GM13976 (cell line): ENCODE measurements at places on chromosomes 4 and X.

GRCh38 chr4:80184053-80184824, 13.1 kb upstream of the PRDM8 start:
- DNase-seq: peak; percentile 92

GRCh38 chr4:176614793-176615192, 177.9 kb downstream of the VEGFC start:
- DNase-seq: no peak

DNA sequence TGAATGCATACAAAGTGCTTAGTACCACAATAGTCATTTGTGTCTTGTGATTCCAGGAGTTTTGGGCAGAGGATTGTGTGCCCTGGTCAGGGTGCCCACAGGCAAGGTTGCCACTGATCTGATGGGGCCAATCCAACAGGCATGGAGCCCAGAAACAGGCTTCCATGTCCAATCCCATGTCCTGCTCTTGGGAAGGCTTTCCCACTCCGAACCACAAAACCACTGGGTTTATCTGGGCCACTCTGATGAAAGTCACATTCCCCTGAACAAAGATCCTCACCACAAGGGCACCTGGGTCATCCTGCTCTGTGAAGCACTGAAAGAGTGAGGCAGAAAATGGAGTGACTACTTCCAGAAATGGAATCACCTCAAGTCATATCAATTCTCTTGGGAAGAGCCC, 96.9 kb downstream of the MAMLD1 start:
- DNase-seq: no peak

- no peak for DNase-seq
These were observed 66.4 kb upstream of the HHIP start for GRCh38 chr4:144579411-144580030.

- DNase-seq: peak; percentile 66
These were observed at the start of gene CHM for GRCh38 chrX:86047174-86047935. Gene CHM, minus strand, starts transcription at chrX:86047558. Its CDS starts 26 bp downstream, at chrX:86047532.

- DNase-seq: no peak
These were observed 82.8 kb upstream of the TCEAL2 start for GRCh38 chrX:102042372-102043325.

- no peak for DNase-seq
These were observed 58.0 kb upstream of the EGFL6 start for GRCh38 chrX:13511241-13511943.

- DNase-seq: no peak
These were observed 99.3 kb downstream of the ANXA5 start for GRCh38 chr4:121597346-121597934.

GRCh38 chrX:151510203-151510602, 53.3 kb upstream of the PASD1 start:
- no peak for DNase-seq

DNA sequence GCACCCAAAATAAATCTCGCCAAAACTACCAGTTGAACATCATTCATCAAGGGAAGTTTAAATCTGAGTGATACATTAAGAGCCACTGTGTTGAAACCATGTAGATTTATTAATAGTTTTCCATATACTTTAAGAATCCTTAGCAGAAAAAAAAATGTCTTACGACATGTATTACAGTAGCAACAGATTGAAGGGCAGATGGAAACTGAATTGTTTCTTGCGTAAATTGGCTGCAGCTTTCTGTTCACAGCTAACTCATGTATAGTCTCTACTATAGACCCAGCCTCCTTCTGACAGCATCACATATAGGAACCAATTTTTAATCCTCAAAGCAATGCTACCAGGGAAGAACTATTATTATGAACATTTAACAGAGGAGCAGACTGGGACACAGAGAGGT, 195.2 kb upstream of the PUDP start:
- DNase-seq: no peak

GRCh38 chr4:79959652-79960051, 113.4 kb downstream of the ANTXR2 start:
- no peak for DNase-seq

DNA sequence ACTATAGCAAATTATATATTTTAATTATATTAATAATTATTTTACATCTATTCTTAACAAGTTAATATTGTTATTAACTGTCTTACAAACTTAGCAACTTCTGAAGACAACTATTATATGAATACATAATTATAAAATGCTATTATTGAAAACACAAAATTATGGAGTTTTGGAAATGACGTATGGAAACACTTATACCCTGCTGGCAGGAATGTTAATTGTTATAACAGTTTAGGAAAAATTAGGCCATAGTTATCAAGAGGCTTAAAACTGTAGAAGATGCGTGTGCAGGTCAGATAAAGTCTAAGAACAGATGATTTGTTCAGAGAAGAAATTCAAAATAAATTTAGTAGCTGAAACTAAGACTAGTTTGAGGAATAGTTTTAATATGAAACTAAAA, 211.7 kb downstream of the FAT4 start:
- no peak for DNase-seq

DNA sequence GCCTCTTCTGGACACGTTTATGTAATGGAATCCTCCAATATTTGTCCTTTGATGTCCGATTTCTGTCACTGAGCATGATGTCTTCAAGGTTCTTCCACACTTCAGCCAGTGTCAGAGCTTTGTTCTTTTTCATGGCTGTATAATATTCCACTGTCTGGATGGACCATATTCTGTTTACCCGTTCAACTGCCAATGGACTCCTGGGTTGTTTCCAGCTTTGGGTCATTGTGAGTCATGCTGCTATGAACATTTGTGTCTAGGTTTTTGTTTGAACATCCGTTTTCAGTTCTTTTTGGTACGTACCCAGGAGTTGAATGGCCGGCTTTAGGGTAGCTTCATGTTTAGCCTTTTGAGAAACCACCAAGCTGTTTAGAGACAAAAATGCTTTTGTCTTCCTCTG, 93.2 kb downstream of the SHOX start:
- no peak for DNase-seq

DNA sequence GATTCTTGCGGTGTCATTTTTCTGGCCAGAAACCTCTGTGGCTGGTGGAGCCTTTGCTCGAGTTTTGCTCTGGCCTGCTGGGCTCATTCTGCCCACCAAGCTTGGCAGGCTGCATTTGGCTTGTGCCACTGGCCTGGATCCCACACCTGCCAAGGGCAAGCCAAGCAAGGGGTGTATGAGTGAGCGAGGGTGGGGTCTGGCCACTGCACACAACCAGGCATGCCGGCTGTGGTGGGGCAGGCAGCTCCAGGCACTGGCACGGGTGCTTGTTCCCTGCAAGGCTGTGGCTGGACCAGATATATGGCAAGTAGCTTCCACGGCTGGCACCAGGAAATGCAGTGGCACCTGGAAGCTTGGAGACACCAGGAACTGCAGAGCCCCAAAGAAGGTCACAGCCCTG, 68.6 kb upstream of the PPP3CA start:
- no peak for DNase-seq
